ENCODE measurements at places on chromosomes 5 and 9.

DNA sequence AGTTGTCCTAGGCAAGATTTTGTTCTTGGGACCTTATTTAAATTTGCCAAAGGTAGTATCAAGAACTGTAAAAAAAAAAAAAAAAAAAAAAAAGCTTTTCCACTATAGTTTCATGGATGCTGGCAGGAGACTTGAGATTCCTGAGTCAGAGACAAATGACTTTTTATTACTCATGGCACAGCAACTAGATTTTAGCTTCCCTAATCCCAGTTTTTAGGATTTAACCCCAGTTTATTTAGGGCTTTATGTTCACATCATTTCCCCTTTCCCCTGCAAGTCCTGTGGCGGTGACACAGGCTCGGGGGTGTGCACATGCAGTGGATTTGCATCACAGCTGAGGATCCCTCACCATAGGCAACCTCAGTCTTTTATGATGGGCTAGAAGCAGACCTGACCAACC is 144.9 kb downstream of the GOLPH3 start:
- DNase-seq, result no peak

- no peak for DNase-seq
Observed at GRCh38 chr5:126253406-126253805, 169.8 kb upstream of the GRAMD2B start.

DNA sequence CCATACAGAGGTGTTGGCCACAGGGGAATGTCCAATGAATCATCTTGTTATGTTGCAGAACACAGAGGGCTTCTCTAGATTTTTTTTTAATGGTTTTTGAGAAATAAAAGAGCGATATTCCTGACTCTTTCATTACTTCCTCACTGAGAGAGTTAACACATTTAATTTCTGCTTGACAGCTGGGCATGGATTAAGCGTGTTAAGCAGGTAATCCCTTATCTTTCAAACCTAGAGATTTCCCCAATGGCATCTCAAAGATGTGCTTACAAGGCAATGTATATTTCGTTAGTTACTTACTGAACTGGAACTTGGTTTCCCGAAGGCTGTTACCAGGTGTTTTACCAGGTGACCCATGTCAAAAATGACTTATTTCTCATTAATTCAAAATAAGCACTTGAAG is 21.8 kb upstream of the ADCY2 start:
- DNase-seq, result no peak

- no peak for DNase-seq
Observed at GRCh38 chr5:141657937-141658545, 6.8 kb upstream of the FCHSD1 start.

DNA sequence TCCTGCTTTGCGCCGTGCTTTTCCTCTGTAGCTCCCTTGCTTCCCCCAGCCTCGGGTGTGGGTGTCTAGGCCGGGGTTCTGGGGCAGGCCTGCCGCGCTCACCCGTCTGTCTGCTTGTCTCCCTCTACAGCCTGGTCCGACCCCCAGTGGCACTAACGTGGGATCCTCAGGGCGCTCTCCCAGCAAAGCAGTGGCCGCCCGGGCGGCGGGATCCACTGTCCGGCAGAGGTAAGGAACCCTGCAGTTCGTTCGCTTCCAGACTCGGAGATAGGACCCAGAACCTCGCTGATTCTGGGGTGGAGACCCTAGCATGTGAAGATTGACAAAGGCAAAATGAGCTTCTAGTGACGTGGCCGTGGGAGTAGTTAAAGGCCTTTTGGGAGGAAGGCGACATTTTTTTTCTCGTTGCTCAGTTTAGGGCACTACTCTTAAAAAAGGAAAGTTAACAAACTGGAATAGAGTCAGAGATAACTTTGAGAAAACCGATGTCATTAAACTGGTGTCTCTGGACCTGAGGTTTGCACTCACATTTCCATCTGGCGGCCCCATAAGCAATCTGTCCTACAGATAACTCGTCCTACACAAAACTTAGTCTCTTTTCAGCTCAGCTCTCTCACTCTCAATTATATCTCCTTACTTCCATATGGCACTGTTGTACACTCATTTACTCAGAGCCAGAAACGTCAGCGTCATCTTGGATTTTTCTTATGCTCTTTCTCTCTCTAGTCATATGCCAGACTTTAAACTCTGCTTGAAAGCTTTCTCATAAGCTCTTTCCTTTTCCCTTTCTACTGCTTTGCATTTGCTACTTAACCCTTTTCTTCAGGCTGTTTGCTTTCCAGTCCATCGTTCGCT is 561 bp downstream of the SEC61B start:
- no peak for DNase-seq

GRCh38 chr9:32550150-32550561 is 2.0 kb upstream of the SMIM27 start:
- no peak for DNase-seq

GRCh38 chr5:86689103-86689729 is 71.5 kb downstream of the COX7C start:
- no peak for DNase-seq

GRCh38 chr5:54832045-54832444 is 153.3 kb downstream of the ESM1 start:
- DNase-seq, result no peak

- no peak for DNase-seq
Observed at GRCh38 chr9:124322618-124323432, 65.1 kb downstream of the NEK6 start.

DNA sequence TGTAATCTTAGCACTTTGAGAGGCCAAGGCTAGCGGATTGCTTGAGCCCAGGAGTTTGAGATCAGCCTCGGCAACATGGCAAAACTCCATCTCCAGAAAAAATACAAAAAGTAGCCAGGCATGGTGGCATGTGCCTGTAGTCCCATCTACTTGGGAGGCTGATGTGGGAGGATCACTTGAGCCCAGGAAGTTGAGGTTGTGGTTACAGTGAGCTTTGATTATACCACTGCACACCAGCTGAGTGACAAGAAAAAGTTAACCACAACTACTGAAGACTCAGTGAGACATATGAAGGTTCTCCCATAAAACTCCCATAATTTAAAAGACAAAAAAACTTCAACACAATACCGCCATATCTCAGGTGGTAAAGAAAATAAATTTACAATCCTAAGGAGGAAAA is 98.0 kb downstream of the NR6A1 start:
- DNase-seq, result no peak

- no peak for DNase-seq
Observed at GRCh38 chr5:89946508-89946907, 463.0 kb downstream of the CETN3 start.

- DNase-seq, result no peak
Observed at GRCh38 chr9:7579351-7579750, 220.2 kb downstream of the DMAC1 start.

- DNase-seq, result no peak
Observed at GRCh38 chr9:95147452-95148207, 169.9 kb downstream of the FANCC start.

DNA sequence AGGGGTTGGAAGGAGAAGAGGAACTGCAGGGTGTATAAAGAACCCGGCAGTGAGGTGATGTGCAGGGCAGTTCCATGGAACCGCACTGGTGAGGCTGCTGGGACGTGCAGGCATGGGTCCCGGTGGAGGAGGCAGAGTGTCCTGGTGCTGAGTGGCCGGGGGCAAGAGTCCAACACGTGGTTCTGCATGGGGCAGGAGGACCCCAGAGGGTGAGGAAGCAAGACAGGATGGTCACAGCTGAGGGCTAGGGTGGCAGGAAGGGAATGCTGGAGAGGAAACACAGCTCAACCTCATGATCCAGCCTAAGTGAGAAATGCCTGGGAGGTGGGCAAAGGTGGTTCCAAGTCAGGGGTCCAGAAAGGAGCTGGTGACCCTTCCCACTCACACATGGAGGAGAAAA is 87.2 kb downstream of the S1PR3 start:
- no peak for DNase-seq

DNA sequence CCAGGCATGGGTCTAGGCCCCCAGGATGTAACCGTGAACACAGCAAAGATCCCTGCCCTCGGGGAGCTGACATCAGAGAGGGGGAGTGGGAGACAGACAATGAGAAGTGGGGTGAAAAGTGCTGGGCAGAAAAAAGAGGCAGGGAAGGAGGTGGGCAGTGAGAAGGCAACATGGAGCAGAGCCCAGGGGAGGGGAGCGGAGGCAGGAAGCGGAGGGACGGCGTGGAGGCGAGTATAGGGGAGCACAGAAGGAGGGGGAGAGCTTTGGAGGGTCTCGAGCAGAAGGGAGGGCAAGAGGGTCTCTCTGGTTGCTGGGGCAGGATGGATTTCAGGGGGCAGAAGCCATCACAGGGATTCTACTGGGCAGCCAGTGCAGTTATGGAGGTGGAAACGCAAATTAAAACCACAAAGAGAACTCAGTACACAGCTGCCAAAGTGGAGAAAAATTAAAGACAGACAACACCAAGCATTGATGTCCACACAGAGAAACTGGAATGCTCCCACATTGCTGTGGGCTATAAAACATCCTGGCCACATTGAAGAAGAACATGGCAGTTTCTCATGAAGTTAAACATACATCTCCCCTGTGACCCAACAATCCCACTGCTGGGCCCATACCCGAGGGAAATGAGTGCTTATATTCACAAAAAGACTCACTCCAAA is 21.1 kb upstream of the LAMC3 start:
- DNase-seq, result no peak

DNA sequence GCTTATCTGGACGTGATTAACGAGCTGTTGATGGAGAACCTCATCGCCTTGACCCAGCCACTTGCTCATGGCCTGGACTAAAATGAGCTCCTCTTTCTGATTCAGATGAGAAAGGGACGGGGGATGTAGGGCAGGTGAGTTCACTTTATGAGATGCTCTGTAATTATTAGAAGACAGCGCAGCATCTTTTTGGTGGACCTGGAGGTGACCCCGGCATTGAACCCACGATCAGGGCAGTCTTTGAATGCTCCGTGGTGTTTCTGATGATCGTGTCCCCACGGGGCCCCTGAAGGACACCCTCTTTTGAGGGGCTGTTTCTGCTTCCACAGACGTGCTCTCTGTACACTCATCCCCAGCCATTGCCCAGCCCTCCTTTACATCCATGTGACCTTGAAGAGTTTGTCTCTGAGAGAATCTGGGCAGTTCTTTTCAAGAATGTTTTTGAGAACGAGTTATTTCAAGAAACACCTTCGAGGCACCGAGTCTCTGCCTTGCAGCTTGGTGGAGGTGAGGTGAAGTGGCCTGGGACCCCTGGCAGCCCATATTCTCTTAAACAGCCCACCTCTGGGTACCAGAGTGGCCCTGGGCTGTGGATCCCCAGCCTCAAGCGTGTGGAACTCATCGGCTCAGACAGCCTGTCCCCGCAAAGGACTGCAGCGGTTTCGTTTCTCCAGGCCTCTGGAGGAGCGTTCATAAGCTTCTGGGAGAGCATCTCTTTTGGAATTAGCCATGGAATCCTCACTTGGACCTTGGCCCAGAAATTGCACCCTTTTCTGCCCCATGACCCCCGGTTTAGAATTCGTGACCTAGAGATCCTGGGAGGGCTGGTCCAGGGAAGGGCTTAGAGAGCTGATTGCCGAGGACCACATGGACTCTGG is 50.3 kb downstream of the COL5A1 start:
- no peak for DNase-seq

- no peak for DNase-seq
Observed at GRCh38 chr5:24407466-24407865, 237.3 kb downstream of the CDH10 start.

GRCh38 chr5:163350083-163350482 is 87.3 kb upstream of the CCNG1 start:
- no peak for DNase-seq
